ENCODE measurements at places on chromosomes 16 and 17.

DNA sequence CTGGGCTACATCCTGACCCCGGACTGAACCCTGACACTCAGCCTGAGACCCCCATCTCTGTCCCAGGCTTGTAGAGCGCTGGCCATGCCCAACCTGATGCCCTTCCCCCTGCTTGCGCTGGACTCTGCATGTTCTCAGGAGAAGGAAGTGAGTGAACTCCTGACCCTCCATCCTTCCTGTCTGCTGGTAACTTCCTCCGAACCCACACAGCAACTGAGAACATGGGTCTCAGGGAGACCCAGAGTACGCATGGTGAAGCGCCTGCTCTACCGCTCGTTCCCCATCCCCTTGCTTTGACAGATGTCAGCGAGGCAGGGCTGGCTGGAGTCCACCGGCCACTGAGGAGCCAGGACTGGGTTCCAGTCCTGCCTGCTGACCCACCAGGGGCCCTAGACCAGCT is 6.1 kb downstream of the CAMKK1 start:
- no peak for DNase-seq

- DNase-seq = no peak
Measured at GRCh38 chr17:68103148-68103547, 67.6 kb downstream of the KPNA2 start.

DNA sequence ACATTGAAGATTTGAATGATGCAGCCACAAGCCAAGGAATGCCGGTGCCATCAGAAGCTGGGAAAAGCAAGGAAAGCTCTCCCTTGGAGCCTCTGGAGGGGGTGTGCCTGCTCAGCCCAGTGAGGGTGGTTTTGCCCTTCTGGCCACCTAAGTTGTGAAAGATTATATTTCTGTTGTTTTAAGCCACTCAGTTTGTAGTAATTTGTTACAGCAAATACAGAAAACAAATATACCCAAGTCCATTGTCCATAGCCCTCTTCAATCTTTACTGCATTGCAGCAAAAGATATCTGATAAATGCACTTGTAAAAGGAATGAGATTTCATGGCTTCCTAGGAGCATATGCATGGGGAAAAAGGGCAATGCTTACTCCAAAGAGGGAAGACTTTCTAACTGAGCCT is 447.9 kb downstream of the HAPSTR1 start:
- no peak for DNase-seq

DNA sequence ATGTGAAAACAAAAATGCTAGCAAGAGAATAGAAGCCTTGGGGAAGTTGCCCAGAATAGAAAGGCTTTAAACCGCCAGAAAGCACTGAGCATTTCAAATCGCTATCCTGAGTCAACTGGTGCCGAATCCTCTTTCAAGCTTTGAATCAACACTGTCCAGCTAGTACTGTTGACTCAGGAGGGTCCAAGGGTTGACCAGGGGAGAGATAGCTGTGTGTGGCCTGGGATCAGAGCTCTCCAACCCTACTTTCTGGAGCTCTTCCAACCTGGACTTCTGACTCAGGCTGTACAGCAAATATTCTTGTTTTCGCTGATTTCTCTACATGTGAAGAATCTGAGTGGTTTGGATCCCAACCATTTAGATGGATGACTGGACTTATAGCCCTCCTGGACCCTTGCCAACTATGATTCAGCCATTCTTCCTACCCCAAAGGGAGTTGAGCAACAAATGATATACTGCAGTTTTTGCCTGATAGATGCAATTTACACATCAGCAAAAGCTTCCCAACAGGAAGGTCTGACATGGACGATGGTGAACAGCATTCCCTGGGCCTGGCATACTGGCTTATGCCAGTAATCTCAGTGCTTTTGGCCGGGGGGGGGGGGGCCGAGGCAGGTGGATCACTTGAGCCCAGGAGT is 154.0 kb upstream of the SDK2 start:
- no peak for DNase-seq

- no peak for DNase-seq
Measured at GRCh38 chr17:34566201-34566600, 13.2 kb upstream of the TMEM132E start.

DNA sequence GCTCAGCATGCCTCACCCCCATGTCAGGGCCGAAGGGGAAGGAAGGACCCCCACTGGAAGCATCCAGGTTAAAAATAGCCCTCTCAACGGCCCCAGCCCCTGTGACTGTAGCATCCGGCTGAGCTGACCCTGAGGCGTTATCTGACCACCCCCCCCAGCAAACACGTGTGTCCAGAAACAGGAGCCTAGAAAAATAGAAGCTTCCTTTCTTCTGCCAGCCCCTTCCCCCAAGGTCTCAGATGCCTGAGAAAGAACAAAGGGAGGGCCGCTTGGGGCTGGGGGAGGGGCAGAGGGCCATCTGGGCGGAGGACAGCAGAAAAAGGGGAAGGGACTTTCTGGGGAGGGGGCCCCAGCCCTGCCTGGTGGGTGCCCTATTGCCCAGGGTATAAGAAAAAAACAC is 55.8 kb downstream of the ACTG1 start:
- no peak for DNase-seq

DNA sequence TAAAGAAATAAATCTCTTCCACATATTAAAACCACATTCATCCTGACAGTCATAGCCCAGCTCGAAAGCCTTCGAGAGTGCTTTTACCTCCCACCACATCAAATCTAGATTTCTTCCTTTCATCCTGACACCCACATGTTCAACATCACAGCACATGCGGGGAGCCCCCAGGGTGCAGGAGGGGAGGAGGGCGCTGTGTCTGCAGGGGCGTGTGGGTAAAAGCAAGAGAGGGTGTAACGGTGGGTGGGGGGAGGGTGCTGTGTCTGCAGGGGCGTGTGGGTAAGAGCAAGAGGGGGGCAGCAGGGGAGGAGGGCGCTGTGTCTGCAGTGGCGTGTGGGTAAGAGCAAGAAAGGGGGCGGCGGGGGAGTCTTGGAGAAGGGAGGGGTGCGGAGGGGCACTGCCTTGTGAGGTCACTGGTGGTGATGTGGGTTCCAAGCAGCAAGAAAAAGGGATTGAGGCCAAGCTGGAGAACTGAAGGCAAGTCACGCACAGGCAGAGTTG is 34.7 kb downstream of the ADCY9 start:
- peak; percentile 16 for DNase-seq

DNA sequence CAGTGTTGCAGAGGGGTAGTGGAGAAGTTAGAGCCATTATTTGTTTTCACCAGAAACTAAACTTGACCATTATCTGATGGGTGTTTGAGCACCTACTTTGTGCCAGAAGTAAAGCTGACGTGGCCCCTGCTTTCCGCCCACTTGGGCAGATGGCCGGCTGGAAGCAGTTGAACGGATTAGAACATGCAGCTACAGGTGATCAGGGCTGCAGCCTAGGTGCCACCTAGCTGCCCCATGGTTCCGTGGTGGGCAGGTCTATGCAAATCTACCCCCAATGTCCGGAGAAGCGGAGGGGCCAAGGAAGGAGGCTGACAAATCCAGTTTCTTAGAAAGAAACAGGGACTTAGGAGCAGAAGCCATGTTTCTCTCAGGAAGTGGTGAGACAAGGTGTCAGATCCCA is 62.7 kb downstream of the B9D1 start:
- DNase-seq = no peak

DNA sequence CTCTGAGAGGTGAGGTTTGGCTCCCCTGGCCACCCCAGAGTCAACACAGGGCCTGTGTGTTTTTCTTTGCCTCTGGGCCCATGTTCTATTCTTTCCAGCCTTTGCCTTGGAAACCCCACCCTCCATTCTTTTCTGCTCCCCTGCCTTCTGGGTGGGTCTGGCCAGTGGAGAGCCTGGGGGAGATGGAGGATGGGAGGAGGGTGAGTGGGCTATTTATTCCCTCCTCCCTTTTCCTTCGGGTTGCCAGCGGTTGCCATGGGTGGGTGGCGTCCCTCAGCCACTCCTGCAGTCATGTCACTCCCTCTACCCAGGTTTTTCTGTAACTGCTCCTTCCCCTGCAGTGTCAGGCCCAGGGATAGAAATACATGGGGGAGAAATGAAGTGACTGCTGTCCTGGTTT is 15.5 kb downstream of the CMIP start:
- DNase-seq = no peak

DNA sequence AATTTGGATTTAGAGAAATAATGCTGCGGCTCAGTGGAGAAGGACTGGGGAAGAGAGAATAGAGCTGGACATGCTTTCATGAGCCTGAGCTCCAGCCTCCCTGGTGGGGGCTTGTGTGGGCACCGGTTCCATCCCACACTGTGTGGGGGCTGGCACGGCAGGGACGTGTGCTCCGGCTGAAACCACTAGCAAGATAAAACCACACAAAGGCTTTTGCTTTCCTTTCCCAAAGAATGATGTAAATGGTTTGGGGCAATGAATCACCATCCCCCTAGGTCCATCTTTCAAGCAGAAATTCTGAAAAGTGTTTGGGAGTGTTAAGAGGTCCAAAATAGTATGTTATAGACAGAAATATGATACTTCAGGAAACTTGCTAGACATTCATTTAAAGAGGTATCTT is 77.0 kb downstream of the CDH11 start:
- DNase-seq = no peak

- no peak for DNase-seq
Measured at GRCh38 chr16:30910427-30911029, 12.8 kb upstream of the FBXL19 start.

GRCh38 chr17:41013606-41014005 is 4.7 kb upstream of the KRTAP3-1 start:
- DNase-seq = no peak
